Activated CD4-positive, CD25-positive, alpha-beta regulatory T cell treated with anti-CD3 and anti-CD28 coated beads, Interleukin-2, amount 50 U/mL, for 24 hours (primary cell): ENCODE measurements at places on chromosomes 3 and 15.

- ATAC-seq = no peak
These were observed 67.8 kb downstream of the TTC23 start for GRCh38 chr15:99181545-99181971.

- no peak for ATAC-seq
These were observed 141.5 kb upstream of the PLXND1 start for GRCh38 chr3:129747992-129748391.

GRCh38 chr15:29270976-29271375 lies 1.4 kb upstream of the NSMCE3 start:
- no peak for ATAC-seq

GRCh38 chr3:36957862-36958686 lies 13.2 kb upstream of the TRANK1 start:
- ATAC-seq = peak; percentile 39

GRCh38 chr15:44541282-44541958 lies 4.5 kb downstream of the EIF3J start:
- no peak for ATAC-seq

- no peak for ATAC-seq
These were observed 464.1 kb downstream of the EPHA6 start for GRCh38 chr3:97278506-97278905.

- no peak for ATAC-seq
These were observed 700 bp downstream of the MKRN2 start for GRCh38 chr3:12557473-12558100.

DNA sequence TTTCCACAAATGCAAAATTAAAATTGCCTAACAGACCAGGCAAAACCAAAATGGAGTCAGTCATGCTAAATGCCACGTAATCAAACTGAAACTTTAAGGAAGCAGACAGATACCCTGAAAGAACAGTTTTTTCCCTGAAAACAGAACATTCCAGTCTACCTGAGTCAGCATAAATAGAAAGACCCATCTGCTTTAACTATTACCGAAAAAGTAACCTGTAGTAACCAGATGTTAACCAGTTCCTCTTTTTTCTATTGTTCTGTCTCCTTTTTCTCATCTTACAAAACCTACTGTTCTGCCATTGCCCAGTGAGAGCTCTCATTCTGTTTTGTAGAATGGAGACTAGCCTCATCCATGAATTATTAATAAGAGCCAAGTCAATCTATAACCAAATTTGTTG lies 286.0 kb downstream of the CACNA2D3 start:
- ATAC-seq = no peak

- ATAC-seq = no peak
These were observed 10.1 kb downstream of the ARHGAP31 start for GRCh38 chr3:119304201-119304713.

- ATAC-seq = no peak
These were observed 18.7 kb downstream of the ZNF80 start for GRCh38 chr3:114218578-114219185.

DNA sequence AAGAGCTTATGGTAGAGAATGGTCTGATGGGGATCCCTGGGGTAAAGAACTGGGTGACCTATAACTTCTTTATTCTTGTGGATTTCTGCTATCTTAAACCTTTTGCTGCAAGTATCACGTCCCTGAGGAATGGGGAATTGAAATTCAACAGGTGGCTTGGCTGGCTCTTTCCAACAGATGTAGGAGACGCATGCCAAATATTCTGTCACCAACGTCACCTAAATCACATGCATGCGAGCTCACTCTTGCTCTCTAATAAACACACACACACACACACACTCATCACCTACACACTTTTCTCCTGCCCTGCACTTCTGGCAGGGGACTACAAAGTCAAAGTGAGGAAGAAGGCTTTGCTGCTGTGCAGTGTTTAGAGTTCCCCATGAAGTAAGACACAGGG lies 145.8 kb upstream of the NECTIN3 start:
- no peak for ATAC-seq

DNA sequence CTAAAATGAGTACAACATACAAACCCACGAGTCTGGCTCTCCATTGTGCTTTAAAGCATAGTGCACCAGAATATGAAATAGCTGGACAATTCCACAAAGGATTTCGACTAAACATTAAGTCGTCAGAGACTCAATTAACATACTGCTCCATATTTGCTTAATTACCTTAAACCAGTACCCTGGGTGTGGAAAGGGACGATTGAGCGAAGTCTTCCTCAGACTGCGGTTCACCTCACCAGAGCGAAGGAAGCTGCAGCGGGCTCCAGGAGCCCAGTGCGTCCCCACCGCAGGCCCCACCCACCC lies 218 bp upstream of the TRPC1 start:
- no peak for ATAC-seq

DNA sequence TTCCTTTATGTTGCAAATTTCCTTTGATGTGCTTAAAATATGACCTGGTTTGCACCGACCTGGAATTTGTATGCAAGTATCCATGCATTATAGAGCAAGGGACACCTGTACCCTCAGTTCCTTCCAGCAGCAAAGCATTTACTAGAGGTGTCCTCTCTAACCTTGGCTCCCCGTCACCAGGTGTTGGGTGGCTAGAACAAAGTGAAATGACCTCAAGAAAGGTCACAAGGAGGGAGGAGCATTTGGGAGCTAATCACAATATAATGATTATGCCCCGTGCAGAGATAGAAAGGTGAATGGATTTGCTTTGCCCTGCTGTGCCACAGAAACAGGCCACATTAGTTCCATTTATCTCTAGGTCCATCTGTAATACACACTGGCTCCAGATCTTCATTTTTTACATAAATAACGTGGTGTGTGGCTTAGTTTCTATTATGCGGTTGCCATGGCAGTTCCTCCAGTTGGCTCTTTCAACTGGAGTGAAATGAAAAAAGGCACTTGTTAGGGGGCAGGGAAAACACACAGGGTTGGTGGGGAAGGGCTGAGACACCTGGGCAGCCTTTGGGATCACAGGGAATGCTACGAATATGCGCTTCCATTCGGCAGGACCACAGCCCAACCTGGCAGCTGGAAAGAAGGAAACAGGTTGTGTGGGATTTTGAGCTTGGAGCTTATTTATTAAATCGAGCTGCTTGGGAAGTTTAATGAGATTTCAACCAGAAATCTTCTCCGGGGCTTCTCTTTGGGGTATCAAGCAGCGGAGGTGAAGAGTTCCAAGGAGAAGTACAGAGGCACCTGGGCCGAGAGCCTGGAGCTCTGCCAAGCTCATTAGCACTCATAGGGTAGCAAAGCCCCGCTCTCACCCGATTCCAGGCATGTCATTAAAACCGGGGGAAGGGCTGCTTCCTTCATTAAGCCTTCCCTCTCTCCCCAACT lies 233.5 kb upstream of the ST8SIA2 start:
- no peak for ATAC-seq

GRCh38 chr3:65339192-65339740 lies 651.5 kb upstream of the ADAMTS9 start:
- no peak for ATAC-seq

DNA sequence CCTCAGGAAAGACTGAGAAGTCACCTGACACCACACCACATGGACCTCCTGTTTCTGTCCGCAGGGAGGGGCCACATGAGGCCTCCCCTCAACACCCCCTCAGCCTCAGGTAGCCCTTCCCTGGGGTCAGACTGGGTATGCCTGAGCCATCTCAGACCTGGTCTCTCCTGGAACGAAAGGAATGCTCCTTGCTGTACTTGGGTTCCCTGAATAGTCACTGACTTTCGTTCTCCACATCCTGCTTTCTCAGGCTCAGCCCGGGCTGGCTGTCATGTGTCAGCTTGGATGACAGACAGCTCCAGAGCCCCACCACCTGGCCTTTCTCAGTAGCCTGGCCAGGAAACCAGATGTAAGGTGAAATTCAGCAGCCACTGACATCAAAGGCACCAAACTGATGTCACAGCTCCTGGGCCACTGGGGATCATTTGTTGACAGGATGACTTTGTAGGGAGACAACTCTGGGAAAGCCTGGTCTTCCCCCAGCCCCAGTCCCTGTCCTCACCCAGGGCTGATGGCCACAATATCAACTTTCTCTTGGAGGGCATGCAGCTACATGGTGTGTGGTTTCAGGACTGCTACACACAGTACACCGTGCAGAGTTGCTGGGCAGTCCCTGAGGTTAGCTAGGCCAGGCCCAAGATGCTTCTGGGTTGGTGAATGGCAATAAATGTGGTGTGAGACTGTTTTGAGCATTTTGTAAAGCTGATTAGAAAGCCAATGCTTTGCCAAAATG lies 141.4 kb upstream of the MRPS22 start:
- ATAC-seq = no peak

DNA sequence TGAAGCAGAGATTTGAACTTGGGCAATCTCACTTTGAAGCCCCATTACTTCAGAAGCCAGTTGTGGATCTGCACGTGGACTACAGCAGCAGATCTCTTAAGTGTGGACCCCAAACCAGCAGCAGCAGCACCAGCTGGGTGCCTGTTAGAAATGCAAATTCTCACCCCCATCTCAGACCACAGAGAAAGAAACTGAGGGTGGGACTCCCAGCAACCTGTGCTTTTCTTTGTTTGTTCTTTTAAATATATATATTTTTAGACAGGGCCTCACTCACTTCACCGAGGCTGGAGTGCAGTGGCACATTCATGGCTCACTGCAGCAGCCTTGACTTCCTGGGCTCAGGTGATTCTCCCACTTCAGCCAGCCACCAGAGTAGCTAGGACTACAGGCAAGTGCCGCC lies 53.2 kb downstream of the SLTM start:
- ATAC-seq = no peak

GRCh38 chr15:68385240-68385561 lies 46.8 kb downstream of the ITGA11 start:
- no peak for ATAC-seq

- no peak for ATAC-seq
These were observed 833.7 kb downstream of the ROBO2 start for GRCh38 chr3:77873598-77873997.

- no peak for ATAC-seq
These were observed 246.4 kb upstream of the LRIG1 start for GRCh38 chr3:66747261-66747660.

- ATAC-seq = no peak
These were observed 14.1 kb downstream of the WDR53 start for GRCh38 chr3:196554205-196554604.

DNA sequence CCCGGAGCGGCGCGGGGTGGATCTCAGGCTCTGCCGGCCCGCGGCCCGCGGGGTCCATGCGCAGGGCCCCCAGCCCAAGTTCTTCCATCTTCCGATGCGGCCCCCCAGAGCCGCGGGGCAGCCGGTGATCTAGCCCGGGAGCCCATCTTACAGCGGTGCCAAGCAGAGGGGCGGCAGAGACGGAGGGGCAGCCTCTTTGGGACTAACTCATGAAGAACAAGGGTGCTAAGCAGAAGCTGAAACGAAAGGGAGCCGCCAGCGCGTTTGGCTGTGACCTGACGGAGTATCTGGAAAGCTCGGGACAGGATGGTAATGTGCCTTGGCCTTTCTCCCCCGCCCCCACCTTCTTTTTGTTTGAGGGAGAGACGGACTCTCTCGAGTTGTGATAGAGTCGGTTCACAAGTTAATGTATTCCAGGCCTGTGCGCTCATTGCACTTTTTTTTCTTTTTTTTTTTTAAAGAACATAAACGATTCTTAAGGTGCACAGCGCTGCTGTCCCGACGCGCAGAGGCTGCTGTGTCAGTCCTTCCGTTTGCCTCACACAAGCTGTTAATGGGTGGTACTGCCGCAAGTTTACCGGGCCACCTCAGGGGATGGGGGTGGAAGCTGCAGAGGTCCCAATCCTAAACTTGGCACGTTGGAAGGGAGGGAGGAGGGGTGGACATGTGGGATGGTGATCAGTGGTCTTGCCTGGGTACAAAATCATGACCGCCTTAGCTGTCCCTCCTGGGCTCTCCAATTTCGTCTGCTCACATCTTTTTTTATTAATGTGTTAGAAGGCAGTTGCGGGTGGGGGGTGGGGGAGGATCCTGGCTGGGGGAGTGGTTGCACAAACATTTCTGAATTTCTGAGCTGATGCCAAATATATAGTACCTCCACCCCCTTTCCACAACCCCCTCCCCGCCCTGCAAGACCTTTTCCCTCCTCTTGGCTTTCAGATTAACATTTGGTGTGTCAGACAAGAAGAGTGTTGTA lies 801 bp downstream of the ARHGAP31 start:
- ATAC-seq = peak; percentile 36

GRCh38 chr15:85155360-85155759 lies 173.7 kb downstream of the PDE8A start:
- no peak for ATAC-seq

GRCh38 chr3:131079086-131079485 lies 52.4 kb downstream of the NEK11 start:
- ATAC-seq = no peak

DNA sequence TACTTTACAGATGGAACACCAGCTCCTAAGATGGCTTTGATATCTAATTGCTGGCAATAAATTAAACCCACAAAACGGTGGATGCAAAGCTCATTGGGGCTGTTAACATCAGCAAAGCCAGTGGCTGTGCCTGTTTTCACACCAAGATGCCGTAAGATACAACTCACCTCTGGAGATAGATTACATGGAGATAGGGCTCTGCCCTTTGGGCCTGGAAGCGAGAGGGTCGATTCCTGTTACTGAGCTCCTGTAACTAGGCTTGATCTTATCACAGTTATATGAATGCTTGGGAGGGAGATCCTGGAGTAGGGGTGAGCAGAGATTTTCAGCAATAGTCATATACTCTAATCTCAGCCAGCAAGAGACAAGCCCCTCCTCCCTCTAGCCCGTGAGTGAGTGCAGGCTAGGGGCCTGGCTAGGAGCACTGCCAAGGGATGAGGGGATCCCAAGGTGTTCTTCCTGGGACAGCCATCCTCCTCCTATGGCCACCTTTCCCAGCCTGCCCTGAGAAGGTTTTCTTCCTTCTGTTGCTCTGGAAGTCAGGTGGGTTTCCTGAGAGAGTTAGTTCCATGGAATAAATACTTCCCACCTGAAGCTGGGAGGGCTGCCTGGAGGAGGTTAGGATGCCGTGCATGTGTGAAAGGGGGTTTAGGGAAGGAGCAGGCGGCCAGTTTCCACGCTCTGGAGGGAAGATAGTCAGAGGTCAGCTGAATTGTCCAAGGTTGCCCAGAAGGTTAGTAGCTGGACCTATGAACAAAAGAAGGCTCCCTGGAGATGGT lies 18.1 kb upstream of the DOCK3 start:
- ATAC-seq = no peak

DNA sequence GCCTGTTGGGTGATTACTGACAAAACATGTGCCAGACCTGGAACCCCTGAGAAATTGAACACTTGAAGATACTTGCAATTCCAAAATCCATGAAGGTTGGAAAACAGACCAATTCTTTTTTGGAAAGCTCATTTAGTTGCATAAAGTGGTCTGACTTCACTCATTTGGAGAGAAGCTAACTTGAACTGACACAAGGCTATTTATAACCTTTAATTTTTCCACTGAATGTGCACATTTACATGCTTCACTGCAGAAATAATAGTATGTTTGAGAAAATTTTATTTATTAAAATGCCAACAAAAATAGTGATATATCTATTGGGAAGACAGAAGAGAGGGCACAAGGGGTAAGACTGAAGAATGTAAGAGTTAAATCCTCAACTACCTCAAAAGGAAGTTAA lies 92.1 kb downstream of the MOBP start:
- no peak for ATAC-seq

DNA sequence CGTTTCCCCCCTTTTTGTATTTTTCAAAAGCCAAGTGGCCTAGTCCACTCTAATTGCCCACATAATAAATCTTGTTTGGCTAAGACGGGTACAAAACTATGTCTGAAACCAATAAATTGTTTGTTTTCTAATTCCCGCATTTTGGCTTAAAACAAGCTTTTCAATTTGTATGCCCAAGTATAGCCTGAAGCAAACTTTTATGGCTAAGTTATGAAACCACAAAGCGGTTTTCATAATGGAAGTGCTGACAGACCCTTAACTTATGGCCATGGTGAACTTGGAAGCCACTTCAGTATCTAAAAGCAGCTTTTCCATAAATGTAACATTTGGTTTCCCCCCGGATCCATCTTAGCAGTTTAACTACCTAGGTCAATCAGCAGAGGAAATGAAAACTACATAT lies 29.9 kb upstream of the POLR2M start:
- ATAC-seq = no peak

- ATAC-seq = peak; percentile 70
These were observed 375.1 kb downstream of the SHQ1 start for GRCh38 chr3:72473156-72473555.
